ENCODE measurements at places on chromosomes 13 and 19.
A peak's percentile ranks its signal among the peaks of the same experiment; 100 is the strongest.

DNA sequence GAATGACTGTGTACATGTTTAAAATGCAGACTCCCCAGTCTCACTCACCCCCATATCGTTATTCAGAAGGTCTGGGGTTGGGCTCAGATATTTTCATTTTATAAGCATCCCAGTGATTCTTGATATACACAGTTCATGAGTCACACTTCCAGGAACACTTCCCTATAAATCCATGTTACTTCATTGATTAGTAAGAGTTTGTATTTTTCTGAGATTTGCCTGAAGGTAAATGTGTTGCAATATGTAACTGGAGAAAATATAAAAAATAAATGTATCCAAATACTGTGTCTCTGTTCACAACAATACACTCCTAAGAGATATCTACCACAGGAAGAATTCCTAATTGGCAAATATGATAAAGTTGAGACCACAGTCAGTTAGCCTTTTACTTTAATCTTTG, 6.6 kb upstream of the PDX1 start:
- no peak for DNase-seq

DNA sequence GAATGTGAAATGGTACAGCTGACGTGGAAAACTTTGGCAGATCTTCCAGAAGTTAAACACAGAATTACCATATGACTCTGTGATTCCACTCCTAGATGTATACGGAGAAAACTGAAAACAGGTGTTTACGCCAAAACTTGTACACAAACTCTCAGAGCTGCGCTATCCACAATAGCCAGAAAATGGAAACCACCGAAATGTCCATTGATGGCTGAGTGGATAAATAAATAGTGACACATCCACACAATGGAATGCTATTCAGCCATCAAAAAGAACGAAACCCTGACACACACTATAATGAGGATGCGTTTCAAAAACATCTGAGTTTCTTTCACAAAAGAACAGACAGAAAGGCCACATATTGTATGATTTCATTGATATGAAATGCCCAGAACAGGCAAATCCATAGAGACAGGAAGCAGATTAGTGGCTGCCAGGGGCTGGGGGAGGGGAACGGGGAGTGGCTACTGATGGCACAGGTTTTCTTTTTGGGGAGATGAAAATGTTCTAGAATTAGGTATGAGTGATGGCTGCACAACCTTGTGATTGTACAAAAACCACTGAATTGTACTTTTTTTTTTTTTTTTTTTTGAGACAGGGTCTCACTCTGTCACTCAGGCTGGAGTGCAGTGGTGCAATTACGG, 33.0 kb downstream of the IL12RB1 start:
- DNase-seq: peak; percentile 71

- no peak for DNase-seq
Measured at GRCh38 chr19:41376998-41377365, 649 bp downstream of the TMEM91 start.

DNA sequence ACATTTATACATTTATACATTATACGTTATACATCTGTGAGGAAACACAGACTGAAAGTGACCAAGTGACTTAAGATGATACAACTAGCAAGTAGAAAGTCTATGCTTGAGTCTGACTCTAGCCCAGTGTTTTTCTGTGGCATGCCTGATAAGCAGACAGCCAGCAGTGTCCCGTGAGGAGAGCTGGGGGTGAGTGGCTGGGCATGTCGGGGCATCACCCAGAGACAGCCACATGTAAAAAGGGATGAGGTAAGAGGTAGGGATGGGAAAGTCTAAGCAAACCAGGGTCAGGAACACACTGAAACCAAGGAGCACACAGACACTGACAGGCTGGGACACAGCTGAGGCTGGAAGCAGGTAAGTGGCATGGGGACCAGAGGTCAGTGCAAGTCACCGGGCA, 333.2 kb downstream of the FOXO1 start:
- DNase-seq: no peak

GRCh38 chr19:19067276-19068072, 3.7 kb downstream of the SLC25A42 start:
- DNase-seq: no peak

DNA sequence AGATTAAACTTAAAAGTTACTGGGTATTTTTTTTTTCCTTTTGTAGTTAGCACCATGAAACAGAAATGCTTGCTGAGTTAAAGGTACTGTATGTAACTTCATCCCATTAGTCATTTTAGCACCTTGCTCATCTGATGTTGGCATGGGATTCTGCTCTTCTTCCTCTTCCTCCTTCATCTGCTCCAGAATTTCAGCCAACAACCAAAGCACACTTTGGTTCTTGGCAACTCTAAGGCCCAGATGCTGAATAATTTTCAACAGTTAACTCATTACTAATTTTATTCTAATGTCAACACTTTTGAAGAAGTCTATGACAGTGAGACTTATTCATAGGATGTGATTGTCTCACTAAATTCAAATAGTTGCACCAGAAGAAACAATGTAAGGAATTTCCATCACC, 359.2 kb downstream of the KCTD12 start:
- no peak for DNase-seq

DNA sequence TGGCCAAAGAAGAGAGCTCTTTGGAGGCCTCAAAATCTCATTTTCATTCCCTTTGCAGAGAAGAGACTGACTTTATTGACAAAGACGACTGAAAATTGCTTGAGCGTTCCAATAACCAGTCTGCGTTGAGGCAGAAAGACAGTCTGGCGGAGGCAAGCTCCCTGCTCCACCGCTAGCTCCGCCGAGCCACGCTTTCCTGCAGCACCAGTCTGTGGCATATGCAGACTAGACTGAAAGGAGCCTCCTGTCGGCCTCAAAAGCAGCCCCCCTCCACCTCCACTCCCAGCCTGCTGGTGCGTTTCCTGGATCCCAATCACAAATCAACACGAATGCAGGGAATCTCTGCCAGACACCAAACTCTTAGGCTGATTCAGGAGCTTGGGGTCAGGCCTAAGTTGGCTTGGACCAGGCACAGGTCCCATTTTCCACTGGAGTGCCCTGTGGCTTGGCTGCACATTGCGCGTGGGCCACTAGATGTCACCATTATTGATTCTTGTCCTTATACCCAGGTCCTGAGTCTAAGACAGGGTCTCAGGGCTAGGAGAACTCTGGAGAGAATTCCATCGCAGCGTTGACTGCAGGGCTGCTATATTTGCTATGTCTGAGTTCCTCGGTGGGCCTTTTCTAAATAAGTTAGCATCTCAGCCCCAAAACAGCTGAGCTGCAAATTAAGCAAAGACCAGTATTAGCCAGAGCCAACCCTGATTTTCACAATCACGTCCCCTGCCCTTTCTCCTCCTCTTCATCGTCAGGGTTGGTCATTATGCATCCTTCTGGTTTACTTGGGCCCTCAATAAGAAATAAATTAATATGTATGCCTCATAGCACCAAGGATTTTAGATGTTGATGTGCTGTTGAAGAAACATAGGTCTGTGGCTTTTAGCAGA, 5.2 kb upstream of the ZNF507 start:
- DNase-seq: peak; percentile 60

DNA sequence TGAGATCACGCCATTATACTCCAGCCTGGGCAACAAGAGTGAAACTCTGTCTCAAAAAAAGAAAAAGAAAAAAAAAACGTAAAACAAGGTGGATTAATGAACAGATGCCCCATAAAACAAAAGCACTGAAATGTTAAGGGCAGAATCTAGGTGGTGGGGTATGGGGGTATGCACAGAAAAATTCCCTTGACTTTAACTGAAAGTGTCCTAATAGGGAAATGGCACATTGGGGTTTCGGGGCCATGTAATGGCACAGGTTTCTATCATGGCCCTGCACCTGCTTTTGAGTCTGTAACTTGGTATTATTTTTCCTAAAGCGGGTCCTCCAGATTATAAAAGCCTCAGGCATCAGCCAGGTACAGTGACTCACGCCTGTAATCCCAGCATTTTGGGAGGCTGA, 16.2 kb downstream of the NOP53 start:
- no peak for DNase-seq

DNA sequence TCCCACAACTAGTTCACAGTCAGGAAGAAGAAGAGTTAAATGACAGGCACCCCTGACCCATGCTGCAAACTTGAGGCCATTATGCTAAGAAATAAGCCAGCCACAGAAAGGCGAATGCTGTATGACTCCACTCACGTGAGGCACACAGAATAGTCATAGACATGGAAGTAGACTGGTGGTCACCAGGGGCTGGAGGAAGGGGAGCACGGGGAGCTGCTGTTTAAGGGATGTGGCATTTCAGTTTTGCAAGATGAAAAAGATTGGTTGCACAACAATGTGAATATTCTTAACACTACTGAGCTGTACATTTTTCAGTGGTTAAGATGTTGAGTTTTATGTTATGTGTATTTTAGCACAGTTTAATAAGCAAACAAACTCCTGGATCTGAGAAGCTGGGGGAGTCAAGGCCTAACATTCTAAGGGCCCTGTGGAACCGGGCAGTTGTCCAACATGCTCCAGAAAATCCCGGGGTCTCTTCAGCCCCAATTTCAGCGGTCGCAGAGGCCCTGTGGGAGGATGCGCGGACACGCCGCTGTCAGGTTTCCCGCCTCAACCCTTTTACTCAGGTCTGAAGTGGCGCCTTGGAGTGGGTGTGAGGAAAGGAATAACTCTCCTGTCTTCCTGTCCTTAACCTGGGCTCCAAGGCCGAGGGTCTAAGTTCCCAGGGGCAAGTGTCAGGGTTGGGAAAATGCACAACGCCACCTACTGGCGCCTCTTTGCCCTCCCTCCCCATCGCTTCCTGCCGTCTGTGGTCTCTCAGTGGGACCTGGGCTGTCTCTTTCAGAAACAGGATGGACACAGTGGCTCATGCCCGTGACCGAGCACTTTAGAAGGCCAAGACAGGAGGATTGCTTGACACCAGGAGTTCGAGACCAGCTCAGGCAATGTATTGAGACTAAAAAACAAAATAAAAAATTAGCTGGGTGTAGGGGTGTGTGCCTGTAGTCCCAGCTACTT, 4.4 kb upstream of the TMEM272 start:
- DNase-seq: peak; percentile 56

DNA sequence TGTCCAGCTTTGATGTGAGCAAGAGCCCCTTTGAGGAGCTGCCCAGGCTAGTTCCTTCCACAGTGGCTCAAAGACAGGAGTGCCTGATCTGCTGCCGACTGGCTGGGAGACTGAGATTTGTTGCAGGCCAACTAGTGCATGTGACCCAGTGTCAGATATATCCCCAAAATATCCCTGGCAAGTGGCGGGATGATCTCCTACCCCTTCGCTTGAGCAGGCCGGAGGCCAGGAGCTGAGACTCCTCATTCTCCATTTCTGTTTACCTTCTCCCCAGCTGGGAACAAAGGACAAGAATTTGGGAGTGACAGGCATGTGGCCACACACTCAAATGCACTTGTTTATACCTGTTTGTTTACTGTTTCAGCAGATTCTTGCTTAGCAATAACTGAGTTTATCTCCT, 37.1 kb upstream of the XPO4 start:
- no peak for DNase-seq

GRCh38 chr13:94296471-94296870, 183.0 kb downstream of the DCT start:
- no peak for DNase-seq

DNA sequence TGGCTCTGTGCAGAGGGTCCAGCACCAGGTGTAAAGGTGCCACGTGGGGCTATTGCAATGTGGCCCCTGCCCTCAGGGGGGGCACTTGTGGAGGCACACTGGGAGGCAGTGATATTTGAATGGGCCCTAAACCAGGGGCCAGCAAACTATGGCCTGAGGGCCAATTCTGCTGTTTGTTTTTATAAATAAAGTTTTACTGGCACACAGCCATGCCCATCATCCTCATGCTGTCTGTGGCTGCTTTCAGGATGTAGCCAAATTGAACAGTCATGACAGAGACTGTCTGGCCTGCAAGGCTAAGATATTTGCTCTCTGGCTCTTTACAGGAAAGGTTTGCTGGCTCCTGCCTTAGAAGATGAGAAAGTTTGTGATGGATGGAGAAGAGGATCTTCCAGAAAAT, 33.9 kb upstream of the RANBP3 start:
- DNase-seq: peak; percentile 41

DNA sequence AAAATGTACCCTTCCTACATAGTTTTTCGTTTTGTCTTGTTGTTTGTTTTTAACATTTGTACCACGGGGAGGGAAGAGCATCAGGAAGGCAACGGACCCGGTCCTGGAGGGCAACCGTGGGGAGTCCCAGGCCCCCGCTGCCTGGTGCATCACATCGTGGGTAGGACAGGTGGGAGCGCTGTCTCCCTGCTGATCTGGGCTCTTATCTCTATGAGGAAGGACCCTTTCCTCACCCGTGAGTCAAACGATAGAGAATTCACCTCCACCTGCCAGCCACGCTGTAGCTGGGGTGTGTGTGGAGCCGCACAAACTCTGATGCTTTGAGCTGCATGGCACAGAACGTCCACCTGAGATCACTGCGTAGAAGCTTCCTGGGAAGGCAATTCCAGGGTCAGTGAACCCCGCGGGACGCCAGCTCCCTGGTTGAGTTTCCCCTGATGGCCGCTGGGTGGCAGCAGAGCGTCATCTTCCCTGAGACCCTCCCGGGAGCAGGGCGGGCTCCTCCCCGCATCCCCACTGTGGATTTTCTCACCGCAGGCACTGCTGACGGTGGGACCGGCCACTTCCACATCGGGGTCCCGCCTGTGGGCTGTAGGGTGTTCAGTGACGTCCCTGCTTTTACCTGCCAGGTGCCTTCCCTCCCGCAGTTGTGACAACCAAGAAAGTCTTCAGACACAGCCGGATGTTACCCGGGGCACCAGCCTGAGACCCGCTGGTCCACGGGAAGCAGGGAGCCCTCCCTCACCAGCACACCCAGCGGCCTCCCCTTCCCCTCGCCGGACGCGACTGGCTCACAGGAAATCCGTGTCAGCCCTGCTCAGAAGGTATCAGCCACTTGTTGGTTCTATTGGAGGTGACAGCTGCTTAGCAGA, 54.7 kb downstream of the ZNF787 start:
- peak; percentile 55 for DNase-seq

DNA sequence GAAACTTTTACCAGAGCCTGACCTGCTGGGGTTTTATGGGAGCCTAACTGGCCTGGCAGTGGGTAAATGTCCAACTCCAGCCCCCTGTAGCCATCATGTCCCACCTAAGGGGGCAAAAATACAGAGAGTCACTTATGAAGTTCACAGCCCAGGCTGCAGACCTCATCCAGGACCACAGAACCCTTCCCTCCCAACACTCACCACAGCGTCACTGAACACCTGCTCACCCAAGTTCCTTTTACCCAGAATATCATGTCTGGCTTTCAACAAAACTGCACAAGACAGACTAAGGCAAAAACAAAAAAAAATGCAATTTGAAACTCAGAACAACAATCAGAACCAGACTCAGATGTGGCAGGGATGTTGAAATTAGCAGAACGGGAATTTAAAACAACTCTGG, 6.4 kb downstream of the CEACAM3 start:
- DNase-seq: no peak
